ENCODE measurements at places on chromosomes 6 and 20. TPM values are rescaled to one million over a fixed set of nuclear protein-coding genes. Genes with fewer than 3 reads are reported as not detected.

GRCh38 chr6:11702500-11703130 lies 76.0 kb downstream of the ADTRP start:
- no peaks in the 10 kb centered on the region for H3K4me1 ChIP-seq
- H3K36me3 ChIP-seq: no peaks in the 10 kb centered on the region
- no peak overlapping the region for H3K4me3 ChIP-seq
- no peaks in the 10 kb centered on the region for H3K27me3 ChIP-seq

DNA sequence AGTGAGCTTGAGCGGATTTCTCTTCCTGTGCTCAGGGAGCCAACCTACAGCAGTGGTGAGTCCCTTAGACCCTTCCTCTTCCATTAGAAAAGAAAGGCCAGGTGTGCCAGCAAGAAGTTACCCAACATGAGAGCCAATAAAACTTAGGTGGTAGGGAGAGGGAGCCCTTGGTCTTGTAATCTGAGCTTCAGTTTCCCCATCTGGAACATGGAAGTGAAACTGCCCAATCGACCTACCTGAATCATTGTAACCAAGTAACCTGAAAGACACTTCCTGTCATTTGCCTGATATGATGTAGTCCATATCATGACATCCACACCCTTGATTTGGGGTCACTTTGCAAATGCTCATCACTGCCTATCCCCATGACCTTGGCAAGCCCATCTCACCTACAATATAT lies 66.4 kb downstream of the MDGA1 start:
- no peak overlapping the region for H3K27ac ChIP-seq
- no peaks in the 10 kb centered on the region for H3K4me1 ChIP-seq
- no peak for DNase-seq

DNA sequence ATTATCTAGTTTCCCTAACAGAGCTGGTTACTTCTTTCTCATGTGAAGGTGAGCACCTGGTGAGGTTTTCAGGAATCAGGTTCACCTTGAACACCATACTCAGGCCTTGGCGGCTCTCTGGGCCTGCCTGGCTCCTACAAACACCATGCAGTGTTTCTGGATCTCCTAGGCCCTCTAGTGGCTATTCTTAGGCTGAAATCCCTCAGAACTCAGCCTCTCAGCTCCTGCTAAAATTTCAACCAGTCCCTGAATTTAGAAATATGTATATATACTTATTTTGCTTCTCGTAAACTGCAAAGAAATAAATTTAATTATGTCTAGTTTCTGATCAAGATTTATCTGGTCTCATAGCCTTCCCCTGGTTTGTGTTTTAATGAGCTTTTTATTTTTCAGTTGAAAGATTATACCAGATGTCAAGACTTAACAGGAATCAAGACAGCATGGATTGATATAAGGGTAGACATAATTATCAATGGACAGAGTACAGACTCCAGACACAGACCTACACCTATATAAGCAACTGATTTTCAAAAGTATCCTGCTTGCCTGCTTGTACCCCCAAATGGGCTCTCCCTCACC lies 55.9 kb downstream of the ANKEF1 start:
- no peaks in the 10 kb centered on the region for H3K36me3 ChIP-seq
- no peak overlapping the region for H3K27ac ChIP-seq
- DNase-seq: peak; percentile 63
- no peaks in the 10 kb centered on the region for H3K4me1 ChIP-seq

GRCh38 chr20:51497542-51498467 lies 44.7 kb downstream of the NFATC2 start:
- H3K27me3 ChIP-seq: no peaks in the 10 kb centered on the region
- H3K4me1 ChIP-seq: no peaks in the 10 kb centered on the region
- no peak overlapping the region for H3K27ac ChIP-seq
- no peak for DNase-seq
- H3K36me3 ChIP-seq: peaks cover 2% of the 10 kb centered on the region

DNA sequence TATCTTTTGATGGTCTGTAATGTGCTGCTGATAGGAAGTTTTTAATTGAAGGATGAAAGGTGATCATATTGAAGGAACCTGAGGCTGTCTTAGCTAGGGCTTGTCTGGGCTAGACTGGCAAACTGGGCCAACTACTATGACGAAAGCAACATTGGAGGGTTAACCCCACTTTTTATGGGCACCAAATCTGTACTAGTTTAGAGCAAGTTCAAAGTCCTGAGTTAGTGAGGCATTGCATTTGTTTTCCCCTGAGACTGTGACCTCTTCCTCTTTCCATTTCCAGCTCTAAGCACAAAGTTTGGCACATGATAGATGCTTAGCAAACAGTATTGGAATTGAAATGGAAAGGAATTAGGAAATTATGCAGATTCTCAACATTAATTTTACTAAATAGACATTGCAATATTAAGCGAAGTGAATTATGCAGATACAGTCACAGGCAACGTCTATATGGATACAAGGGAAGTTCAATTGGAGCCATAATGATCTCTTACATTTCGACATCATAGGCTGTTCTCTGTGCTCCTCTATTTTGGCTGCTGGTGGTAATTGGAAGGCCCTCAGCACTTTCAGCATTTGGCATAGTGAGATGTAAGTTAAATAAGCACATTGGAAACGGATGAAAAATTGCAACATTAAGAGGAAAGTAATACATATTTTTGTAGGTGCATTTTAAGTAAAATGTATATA lies 22.2 kb downstream of the CEP57L1 start:
- peak; percentile 10 for DNase-seq
- H3K27me3 ChIP-seq: no peaks in the 10 kb centered on the region
- no peaks in the 10 kb centered on the region for H3K36me3 ChIP-seq
- H3K4me3 ChIP-seq: no peak overlapping the region
- H3K4me1 ChIP-seq: peaks cover 46% of the 10 kb centered on the region

DNA sequence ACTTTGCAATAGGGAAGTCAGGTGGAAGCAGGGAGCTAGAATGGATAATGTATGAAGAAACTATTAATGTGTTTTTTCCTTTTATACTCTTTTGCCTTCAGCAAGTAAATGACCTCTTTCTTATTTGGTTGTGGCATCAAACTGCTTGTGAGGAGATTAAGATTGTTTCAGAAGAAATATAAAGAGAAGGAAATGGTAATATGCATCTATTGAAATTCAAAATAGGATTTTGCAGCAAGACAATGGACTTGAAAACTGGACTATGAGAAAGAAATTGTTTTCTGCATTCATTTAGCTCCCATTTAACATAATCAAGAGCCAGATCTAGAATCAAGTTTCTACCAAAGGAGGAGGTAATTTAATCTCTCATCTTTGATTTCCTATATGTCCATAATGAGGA lies 32.3 kb upstream of the KIFC1 start:
- peaks cover 1% of the 10 kb centered on the region for H3K27me3 ChIP-seq
- no peak overlapping the region for H3K4me3 ChIP-seq
- peaks cover 17% of the 10 kb centered on the region for H3K4me1 ChIP-seq
- no peak for DNase-seq
- H3K36me3 ChIP-seq: no peaks in the 10 kb centered on the region

DNA sequence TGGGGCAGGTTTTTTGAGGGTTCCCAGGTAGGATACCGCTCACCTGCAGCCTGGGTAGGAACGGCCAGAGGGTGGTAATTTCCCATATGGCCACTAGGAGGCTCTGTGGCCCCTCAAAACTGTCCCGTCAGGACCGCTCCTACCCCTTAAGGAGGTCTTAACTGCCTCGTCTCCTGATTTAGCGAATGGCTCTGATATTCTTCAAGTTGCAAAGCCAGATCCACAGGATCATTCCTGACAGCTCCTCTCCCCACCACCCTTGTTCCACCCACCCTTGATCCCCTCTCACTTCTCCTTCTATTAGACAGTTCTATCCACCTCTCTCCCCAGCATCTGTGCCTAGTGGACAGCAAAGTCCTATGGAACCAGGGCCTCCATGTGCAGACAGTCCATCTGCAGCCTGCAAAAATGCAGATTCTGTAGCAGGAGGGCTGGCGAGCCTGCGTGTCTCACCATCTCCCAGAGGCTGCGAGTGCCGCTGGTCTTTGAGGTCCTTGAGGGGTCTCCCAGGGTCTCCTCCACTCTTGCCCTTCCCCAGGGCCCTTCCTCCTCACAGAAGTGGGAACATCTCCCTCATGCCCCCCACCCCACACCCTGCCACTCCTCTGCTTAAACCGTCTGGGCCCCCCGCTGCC lies 34.3 kb upstream of the ZBP1 start:
- peaks cover 13% of the 10 kb centered on the region for H3K4me1 ChIP-seq
- peaks cover 35% of the 10 kb centered on the region for H3K27me3 ChIP-seq
- H3K27ac ChIP-seq: no peak overlapping the region
- H3K36me3 ChIP-seq: no peaks in the 10 kb centered on the region

MAS1 gene
- not detected for polyA plus RNA-seq

FITM2 gene
- polyA plus RNA-seq: 9.6 TPM

EFCAB8 gene
- polyA plus RNA-seq: not detected

CCHCR1 gene
- 17.2 TPM for polyA plus RNA-seq

ZNF165 gene
- 0.78 TPM for polyA plus RNA-seq

Data from HepG2 (cell line).